NCI-H187 (cell line): ENCODE measurements at places on chromosomes 13 and 19.

DNA sequence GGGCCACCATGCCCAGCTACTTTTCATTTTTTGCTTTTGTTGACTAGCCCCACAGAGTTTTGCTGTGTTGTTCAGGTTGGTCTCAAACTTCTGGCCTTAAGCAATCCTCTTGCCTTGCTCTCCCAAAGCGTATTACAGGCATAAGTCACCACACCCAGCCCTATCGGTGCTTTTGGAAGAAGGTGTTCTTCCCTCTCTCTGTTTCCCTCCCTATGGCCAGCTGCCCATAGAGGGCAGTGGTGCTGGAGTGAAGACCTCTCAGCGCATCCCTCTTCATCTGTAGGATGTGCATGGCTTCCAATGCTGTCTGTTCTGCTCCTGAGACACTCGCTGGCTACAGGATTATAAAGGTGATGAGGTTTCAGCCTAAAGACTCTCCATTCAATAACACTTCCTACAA, 1.3 kb upstream of the CD22 start:
- DNase-seq = no peak

GRCh38 chr19:6958791-6959190, 62.4 kb downstream of the MBD3L2B start:
- no peak for DNase-seq

- DNase-seq = no peak
Measured at GRCh38 chr19:35468637-35469036, 20.6 kb downstream of the FFAR2 start.

DNA sequence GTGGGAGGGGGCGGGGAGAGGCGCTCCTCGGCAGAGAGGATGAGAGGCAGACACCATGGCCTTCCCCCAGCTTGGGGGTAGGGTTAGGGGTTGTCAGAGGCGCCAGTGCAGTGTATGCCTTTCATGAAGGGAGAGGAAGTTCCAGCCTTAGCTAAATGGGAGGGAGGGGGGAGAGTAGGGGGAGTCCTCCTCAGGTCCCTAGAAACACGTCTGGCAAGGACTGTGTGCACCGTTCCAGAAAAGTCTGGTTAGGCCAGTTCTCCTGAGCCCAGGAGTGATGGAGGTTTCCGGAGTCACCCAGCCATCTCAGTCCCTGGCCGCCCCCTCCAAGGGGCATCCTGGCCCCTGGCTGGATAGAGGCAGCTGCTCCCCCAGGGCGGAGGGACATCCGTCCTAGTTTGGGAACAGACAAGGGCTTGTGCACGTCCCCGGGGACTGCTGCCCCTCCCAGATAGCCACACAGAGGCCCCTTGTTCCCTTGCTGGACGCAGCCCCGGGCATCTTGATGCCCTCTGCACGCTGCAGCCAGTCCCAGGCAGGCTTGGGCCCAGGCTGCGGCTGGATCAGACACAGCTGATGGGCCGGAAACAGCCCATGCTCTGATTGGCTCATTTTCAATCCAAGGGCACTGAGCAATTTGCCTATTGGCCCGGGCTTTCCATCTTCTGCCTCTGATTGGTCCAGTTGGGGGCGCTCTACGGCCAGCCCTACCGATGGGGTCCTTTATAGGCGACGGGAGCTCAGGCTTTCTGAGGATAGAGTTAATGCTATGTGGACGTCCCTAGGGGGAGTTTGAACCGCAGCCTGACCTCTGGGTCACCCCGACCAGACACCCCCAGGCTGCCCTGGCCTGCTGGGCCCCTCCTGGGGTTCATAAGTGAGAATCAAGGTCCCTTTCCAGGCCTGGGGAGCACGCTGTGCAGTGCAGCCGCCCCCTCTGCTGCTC, 3.8 kb downstream of the S1PR2 start:
- no peak for DNase-seq

DNA sequence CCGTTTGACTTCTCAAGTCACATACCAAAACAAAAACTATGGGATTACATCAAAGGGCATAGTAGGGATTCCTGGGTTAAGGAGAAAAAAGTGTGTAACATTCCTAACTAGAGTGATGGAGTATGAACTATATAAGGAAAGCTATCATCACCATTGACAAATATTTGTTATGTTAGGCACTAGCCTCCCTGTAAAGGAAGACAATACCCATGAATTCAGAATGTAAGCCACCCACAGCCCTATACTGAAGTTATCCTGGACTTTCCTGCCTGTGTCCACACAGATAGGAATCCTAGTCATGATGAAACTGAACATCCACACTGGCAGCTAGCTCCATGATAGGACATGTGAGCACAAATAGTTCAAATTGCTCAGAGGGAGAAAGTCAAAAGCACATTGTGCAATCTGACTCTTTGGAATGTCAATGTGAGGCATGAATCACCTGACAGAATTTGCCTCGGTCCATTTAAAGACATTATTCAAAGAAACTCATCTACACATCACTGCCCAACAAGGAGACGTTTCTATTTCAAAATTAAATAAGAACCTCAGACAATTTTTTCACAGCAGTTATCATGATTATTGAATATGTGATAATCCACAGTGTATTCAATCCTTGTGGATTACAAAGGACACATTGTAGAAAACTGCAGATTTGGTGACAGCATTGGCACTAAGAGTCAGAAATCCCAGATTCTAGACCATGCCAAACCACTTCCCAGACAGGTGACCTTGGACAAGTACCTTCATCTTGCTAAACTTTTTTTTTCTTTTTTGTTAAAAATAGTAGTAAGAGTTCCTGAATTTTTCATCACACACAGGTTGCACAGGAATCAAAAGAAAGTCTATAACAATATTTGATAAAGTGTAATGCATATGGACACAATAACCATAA, 529.3 kb downstream of the IRS2 start:
- DNase-seq = no peak

DNA sequence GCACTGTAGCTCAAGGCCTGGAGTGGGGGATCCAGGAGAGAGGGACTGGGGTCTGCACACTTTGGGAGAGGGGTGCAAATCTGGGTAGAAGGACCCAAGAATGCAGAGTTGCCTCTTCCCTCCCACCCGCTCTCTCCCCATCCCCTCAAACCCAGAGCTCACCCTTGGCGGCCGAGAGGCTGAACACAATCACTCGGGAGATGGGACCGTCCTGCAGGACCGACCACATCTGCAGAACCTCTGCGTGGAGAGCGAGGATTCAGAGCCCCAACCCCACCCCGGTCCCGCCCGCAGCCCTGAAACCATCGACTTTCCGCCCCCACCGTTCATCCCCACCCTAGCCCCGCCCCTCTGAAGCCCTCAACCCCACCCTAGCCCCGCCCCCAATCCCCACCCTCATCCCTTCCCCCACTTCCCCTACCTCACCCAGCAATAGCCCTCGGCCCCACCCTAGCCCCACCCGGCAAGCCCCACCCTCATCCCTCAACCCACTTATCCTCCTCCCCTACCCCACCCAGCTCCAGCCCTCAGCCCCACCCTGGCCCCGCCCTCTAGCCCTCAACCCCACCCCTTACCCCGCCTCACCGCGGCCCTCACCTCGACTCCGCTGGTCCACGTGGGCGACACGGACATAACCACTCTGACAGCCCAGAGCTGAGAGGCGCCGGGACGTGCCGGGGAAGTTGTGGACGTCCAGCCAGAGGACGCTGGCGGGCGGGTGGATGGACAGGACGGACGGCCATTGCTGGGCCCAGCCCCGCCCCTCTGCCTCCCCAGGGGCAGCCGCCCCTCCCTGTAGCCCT, 4.1 kb downstream of the KPTN start:
- no peak for DNase-seq

- no peak for DNase-seq
Measured at GRCh38 chr13:110419381-110419791, 112.3 kb downstream of the COL4A2 start.

GRCh38 chr19:35559281-35559659, 4.2 kb downstream of the ATP4A start:
- no peak for DNase-seq

DNA sequence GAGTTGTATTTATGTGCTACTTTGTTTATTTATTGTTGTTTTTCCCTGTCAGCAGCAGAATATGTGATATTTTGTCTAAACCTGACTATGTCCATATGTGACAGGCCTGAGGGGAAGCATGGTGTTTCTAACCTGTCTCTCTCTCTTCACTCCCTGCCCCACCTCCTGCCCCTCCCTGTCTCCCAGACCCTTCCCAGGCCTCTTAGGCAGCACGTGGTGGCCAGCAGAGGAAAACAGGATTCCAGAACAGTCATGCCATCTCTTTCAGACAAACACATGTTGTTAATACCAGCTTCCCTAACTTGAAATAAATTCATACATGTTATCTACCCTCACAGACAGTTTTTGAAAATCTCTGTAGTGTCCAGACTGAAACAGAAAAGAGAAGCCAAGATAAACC, 31.0 kb upstream of the ATP11A start:
- no peak for DNase-seq

DNA sequence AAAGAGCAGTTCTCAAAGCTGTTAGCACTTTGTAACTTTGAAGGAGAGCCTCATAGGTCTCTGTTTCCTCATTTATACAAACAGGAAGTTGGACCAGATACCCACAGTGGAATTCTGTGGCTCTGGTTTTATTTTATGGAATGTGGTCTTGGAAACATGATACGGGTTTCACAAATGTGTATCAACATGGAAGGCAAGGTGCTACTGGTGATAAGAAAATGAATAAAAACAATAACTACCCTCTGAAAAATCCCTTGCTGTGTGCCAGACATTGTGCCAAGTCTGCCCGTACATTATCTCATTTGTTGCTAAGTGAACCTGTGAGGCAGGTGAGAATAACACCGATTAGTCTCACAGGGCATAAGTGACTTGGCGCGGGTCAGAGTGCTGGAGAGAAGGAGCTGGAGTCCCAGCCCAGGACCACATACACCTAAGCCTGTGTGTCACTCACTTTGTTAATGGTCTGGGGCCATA, 45.0 kb upstream of the RNF113B start:
- DNase-seq = no peak

- no peak for DNase-seq
Measured at GRCh38 chr13:87057807-87058520, 613.2 kb upstream of the SLITRK5 start.

- DNase-seq = no peak
Measured at GRCh38 chr19:10518444-10519361, 1.5 kb upstream of the S1PR5 start.

GRCh38 chr13:102799426-102800144, 666 bp downstream of the BIVM start:
- peak; percentile 11 for DNase-seq

DNA sequence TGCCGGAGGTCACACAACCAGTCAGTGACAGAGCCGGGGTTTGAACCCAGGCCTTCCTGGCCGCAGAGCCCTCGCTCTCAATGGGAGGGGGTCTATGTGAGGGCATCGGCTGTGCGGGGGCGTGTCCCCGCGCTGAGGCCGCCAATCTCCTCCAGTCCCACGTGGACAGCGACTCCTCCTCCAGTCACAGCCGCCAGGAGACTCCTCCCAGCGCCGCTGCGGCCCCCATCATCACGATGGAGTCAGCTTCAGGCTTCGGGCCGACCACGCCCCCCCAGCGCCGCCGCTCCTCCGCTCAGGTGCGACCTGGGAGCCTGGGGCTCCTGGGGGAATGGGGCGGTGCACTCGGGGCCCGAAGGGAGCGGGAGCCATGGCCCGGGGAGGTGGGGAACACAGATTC, 6.0 kb downstream of the SPRED3 start:
- no peak for DNase-seq

GRCh38 chr13:75871059-75871458, 234.9 kb downstream of the LMO7 start:
- DNase-seq = no peak

DNA sequence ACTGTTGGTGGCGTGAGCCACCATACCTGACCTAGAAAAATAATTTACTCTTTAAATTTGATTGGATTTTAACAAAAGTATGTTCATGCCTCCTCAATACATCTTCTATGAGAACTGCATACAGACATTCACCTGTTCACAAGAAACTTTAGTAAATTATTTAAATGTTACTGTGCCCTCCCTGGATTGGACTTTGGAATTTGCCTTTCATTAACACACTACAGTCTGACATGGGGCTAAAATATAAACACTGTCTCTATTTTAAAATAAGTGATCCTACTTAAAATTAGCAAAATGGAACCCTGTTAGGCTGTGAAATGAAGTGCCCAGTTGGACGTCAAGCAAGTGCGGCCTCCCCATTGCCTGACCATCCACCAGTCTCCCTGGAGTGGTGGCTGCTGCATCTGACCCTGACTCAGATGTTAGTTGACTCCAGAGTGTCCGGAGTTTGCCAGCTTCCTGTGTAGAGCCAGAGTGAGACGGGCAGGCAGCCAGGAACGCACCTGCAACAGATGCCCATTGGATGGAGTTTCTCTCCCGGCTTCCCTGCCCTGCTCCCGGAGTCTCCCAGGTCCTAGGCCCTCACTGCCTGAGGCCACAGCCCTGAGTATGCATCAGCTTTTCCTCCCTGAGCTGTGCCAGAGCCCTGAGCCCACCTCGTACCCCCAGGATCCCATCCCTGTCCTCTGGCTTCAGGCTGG, 45.9 kb upstream of the ATP11A start:
- DNase-seq = no peak

DNA sequence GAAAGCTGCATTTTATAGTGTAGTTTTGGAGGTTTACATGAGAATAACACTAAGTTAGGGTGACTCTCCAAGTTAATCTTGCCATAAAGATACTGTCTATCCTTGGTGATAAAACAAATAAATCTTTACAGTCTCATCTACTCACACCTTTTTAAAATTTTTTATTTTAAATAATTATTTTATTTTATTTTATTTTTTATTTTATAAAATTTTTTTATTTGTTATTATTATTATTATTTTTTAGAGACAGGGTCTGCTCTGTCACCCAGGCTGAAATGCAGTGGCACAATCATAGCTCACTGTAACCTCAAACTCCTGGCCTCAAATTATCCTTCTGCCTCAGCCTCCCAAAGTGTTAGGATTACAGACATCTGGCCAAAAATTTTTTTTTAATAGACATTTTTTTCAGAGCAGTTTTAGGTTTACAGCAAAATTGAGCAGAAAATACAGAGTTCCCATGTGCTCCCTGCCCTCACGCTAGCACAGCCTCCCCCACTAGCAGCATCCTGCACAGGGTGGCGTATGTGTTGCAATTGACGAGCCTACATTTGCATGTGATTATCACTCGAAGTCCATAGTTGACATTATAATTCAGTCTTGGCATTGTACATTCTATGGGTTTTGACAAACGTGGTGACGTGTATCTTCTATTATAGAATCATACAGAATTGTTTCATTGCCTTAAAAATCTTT, 41.0 kb downstream of the RASL11A start:
- DNase-seq = no peak

DNA sequence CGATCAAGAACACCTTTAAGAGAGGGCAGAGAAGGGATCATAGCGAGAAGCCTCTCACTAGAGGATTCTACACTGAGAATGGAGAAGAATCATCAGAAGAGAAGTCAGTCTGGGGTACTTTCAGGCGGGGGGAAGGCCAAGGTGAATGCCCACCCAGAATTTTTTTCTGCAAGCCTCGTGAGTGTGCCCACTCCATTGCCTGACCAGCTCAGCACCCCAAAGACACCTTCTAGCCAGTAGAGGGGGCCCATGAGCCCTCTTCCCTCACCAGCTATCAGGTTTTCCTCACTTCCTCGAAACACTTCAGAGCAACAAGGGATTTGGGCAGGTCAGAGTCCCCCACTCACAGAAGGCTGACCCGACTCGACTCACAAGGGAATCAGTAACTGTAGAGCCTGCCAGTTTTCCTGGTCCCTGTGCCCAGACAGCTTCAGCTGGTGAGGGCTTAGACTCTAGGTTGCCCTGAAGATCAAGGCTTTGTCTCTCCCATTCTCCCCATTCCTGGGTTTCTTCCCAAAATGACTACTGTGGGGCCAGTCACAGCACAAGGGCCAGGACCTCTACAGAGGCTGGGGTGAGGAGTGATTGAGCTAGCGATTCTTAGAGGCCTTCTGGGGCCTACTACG, 18.4 kb downstream of the NLRP13 start:
- DNase-seq = no peak

- DNase-seq = no peak
Measured at GRCh38 chr13:87893186-87893585, 222.0 kb downstream of the SLITRK5 start.
